Hematopoietic multipotent progenitor cell treated with erythropoietin and hydrocortisone succinate and interleukin-3 and kit ligand, for 4 days (in vitro differentiated cells): ENCODE measurements at places on chromosomes 13 and 19.

- DNase-seq, result peak; percentile 56
These were observed 12.2 kb upstream of the BCAM start for GRCh38 chr19:44796701-44797115.

- DNase-seq, result peak; percentile 27
These were observed 13.2 kb downstream of the CLEC4G start for GRCh38 chr19:7718668-7719067.

GRCh38 chr13:34417896-34418295 is 524.2 kb upstream of the NBEA start:
- no peak for DNase-seq

- DNase-seq, result peak; percentile 79
These were observed 3.5 kb downstream of the IER2 start for GRCh38 chr19:13153569-13154240.

DNA sequence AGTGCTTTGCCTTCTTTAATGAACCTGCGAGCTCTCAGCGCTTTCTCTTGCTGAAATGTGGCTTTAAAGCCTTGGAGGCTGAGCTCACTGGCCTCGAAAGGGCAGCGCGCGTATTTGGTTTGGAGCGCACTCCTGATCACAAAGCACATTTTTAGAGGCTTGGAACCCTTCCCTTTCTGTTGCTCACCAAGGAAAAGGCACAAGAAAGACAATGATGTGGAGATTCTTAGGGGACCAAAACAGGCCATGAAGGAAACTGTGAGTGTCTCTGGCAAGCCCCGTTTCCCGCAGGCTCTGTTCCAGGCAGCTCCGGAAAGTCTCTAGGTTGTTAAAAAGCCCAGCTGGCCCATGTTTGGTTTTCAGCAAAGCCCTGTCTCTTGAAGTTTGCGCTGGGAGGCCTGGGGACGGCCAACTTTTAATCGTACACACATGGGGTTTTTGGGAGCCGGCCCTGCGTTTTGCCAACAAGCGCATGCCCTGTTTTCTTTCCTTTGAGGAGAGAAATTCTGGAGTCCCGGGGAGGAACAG is 9.4 kb upstream of the SPC24 start:
- no peak for DNase-seq

DNA sequence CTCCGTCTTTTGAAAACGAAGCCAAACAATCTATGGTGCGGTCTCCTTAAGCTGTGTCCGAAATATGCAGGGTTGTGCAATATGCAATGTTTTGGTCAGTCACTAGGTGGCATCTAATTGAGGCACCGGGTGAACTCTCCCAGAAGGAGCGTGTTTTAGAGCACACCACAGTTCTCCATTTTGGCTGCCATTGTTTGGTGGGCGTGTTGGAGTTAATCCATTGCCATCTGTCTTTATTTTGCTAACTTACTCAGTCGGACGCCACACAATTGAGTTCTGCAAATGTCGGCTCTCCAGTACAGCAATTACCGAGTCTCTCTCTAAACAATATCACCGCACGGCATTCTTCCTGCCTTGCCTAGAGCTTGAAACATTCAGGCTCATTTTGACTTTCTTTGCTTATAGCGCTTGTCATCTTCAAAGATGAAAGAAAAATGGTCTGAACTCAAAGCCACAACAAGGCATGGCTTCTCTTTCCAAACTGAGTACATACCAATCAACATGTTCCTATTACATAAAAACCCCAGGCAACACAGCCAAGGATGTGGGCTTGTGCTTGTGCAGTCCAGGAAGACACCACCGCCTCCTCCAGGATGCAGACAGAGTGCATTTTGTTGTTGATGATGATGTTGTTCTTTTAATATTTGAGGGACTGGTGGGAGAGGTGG is 182.0 kb upstream of the SERP2 start:
- peak; percentile 81 for DNase-seq

- peak; percentile 37 for DNase-seq
These were observed 27.9 kb upstream of the ONECUT3 start for GRCh38 chr19:1725100-1726064.

DNA sequence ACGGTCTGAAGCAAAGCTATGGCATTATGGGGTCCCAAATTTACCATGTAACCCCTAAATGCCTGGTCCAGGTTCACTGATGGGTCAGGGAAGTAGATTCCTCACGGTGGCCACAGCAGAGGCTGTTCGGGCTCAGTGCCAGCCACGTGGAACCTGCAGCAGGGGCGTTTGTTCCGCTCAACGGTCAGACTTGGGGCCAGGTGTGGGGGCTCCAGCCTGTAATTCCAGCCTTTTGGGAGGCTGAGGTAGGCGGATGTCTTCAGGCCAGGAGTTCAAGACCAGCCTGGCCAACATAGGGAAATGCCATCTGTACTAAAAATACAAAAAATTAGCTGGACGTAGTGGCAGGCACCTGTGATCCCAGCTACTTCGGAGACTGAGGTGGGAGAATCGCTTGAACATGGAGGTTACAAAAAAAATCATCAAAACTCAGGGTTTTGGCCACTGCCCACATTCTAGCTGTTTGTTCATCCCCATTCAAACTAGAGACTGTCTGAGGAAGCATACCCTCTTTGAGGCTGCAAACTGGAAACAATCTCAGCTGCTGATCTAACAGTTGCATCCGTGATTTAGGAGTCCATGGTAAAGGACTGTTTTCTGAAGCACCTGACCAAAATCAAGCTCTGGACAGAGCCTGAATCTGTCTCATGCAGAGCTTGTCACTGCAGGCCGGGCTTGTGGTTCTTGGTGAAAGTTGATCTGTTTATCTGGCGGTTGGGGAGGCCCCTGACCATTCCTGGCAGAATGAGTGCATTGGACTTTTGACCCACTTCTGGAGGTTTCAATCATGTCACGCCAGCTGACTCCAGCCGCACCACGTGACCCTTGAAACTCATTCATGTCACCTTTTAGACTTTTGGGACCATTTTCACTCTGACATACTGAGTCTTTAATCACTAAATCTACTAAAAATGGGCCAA is 30.2 kb upstream of the ZNF331 start:
- DNase-seq, result no peak

GRCh38 chr13:44435919-44436510 is 62.4 kb downstream of the SERP2 start:
- DNase-seq, result no peak

GRCh38 chr13:54573186-54573585 is 1544.6 kb downstream of the OLFM4 start:
- no peak for DNase-seq

DNA sequence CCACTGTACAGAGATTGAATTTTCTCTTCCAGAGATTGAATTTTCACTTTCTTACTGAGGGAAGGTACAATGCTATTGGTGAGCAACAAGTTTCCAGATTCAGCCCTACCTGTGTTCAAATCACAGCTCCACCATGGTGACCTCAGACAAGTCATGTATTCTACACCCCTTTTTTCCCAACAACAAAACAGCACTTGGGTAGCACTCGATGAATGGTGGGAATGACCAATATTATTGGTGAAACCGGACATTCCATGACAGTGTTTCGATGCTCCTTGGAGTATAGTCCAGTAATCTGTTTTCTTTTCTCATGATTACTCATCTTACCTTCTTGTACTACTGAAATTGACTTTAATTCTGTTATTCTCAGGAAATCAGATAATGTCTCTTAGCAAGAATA is 266.2 kb upstream of the SOX21 start:
- no peak for DNase-seq

GRCh38 chr19:4337906-4338440 is 654 bp downstream of the STAP2 start:
- DNase-seq, result peak; percentile 63

DNA sequence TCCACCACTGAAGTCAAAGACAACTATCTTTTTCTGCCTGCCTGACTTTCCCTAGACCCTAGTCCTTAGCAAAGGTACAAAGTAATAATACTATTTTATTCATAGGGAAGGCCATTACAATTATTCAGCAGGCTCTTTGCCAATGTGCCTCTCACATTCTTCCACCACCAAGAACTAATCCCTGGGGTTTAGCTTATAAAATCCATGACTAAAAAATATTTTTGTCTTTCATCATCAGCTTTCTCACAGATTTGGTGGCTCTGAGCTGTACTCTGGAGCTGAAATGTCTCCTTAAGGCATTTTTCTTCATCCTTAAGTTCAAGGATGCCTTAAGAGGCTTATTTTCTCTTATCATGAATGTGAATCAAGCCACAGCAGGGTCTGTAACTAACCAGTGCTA is 96.1 kb downstream of the OXGR1 start:
- DNase-seq, result no peak

DNA sequence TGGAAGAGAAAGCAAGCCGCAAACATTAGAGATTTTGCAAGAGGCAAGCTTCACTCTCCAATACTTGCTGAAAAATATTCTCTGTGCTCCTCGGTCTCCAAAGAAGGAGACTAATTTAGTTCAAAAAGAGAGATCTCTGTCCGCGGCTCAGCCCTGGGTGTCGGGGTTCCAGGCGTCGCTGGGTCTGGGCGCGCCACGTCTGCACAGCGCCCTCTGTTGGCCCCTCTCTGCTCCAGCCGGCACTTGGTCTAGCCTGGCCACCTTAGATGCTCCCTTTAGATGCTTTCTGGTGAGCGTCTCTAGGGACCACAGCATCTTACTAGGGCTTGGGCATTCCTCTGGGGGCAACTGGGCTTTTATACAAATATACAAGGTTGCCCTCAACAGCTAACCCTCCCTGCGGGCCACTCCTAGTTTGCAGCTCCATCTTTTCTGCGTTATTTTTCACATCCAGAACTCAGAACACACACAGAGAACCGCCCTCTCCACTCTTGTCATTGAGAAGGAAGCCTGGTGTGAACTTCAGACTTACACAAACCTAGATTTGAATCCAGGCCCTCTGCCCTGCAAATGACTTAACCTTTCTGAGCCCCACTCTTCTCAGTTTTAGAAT is 78.3 kb downstream of the CYSLTR2 start:
- peak; percentile 81 for DNase-seq

- DNase-seq, result no peak
These were observed 23.9 kb upstream of the MATK start for GRCh38 chr19:3809881-3810707.

- DNase-seq, result peak; percentile 46
These were observed 42.1 kb downstream of the FOXO1 start for GRCh38 chr13:40624383-40624782.

- DNase-seq, result no peak
These were observed 17.9 kb downstream of the ZNF558 start for GRCh38 chr19:8814176-8814575.

- no peak for DNase-seq
These were observed 6.7 kb downstream of the AKAP8 start for GRCh38 chr19:15372891-15373301.

- DNase-seq, result peak; percentile 46
These were observed 185.7 kb downstream of the KATNAL1 start for GRCh38 chr13:30121666-30122065.

- DNase-seq, result peak; percentile 27
These were observed 32.6 kb upstream of the ZSCAN5A start for GRCh38 chr19:56347163-56347778.

- peak; percentile 48 for DNase-seq
These were observed 28.7 kb downstream of the COMP start for GRCh38 chr19:18762125-18763023.

- DNase-seq, result no peak
These were observed 194.0 kb downstream of the SHISA2 start for GRCh38 chr13:25857830-25858229.

DNA sequence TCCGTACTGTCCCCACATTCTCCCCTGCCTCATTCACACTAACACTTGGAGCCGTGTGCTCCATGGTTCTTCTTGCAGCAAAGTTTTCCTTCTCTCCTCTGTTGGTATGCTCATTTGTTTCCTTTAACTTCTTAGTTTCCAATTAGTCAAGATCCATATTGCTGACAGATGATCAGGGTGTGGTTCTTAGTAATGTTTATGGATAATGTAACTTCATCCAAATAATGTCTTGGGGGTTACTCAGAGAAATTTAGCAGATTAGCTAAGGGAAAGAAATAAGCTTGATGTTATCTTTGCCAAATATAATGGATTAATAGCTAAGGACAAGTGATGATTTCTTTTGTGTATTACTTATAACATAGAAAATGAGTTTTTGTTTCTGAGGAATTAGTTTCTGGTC is 174.4 kb downstream of the NUFIP1 start:
- DNase-seq, result no peak

- peak; percentile 41 for DNase-seq
These were observed 94.5 kb upstream of the TM9SF2 start for GRCh38 chr13:99406799-99407201.

DNA sequence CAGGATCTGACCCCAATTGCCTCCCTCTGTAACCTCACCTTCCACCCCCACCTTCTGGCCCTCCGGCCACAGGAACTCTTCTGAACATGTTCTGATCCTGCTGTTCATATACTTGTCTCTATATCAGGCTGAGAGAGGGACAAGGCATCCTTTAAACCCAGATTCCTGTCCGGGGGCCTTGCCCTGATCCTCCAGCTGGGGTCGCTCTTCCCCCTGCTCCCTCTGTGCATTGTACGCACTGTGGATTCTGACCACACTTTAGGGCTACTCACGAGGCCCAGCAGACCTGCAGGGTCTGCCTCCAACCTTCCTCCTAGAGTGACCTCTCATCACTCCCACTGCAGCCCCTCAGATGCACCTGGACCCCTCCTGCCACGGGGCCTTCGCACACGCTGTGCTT is 269.3 kb downstream of the UQCRFS1 start:
- DNase-seq, result no peak

GRCh38 chr19:15989889-15990288 is 41.1 kb downstream of the OR10H4 start:
- DNase-seq, result peak; percentile 25

DNA sequence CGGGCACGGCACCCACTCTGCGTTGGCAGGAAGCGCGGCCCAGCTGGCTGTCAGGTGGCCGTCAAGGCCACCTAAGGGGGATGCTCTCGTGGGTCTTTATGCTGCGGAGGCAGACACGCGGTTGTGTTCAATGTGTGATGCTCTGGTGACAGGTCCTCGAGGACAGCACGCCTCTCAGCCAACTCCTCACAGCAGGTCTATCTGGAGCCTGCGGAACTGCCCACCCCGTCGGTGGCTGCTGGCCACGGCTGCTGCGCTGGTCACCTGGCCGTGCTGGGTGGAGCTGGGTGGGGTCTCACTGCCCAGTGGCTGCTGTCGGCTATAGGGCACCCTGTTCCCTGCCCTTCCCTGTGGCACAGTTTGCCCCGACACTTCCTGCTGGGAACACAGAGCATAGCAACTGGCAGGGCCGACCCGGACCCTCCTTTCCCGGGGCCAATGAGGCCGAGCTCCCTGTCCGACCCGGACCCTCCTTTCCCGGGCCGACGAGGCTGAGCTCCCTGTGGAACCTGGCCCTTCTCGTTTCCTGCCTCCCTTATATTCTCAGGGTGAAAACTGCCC is 14.3 kb upstream of the F7 start:
- no peak for DNase-seq

- no peak for DNase-seq
These were observed 284.1 kb upstream of the ZNF507 start for GRCh38 chr19:32061315-32061714.
